ENCODE measurements at places on chromosomes 1 and 21.

DNA sequence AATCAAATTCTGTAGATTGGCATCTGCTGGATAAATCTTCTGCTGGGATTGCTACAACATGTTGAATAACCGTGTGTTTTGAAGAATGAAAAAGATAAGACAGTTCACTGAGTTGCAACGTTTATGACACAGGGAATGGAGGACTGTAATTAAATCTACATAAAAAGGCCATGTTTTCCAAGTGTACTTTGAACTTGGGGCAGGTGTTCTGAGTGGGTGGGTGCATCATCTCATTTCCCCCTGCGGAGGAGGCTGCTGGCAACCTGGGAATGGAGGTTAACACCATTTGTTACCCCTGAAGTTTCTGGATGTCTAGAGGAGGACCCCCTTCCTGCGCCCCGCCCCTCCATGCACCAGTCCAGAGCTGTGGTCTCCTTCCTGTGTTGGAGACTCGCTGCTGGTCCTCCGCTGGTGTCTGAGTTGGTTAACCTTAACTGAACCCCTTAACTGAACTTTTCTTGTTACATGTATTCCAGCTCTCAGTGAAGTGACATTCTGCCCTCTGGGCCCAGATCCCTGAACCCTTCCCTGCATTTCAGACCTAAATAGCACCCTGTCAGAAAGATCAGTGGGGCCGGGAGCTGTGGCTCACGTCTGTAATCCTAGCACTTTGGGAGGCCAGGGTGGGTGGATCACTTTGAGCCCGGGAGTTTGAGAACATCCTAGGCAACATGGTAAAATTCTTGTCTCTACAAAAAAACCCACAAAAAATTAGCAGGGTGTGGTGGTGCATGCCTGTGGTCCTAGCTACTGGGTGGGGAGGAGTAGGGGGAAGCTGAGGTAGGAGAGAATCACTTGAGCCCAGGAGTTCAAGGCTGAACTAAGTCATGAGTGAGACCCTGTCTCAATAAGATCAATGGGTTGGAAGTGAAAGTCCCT, 31.8 kb downstream of the UCK2 start:
- DNase-seq, result no peak

DNA sequence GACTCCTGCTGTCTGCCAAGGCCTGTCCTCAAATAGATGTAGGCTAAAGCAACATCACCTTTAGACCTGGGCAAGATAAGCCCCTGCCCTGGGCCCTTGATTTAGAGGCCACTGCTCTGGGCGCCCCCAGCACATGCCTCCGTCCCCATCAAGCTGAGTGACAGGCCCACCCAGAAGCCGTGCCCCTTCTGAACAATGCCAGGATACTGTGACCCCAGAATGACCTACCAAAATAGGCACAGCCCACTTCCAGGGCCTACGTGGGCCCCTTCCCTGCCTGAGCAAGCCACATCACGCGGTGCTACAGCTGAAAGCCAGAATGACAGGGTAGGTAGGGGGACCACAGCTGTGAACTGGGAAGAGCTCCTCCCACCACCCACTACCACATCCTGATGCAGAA, 24.7 kb upstream of the BECN2 start:
- DNase-seq, result no peak

DNA sequence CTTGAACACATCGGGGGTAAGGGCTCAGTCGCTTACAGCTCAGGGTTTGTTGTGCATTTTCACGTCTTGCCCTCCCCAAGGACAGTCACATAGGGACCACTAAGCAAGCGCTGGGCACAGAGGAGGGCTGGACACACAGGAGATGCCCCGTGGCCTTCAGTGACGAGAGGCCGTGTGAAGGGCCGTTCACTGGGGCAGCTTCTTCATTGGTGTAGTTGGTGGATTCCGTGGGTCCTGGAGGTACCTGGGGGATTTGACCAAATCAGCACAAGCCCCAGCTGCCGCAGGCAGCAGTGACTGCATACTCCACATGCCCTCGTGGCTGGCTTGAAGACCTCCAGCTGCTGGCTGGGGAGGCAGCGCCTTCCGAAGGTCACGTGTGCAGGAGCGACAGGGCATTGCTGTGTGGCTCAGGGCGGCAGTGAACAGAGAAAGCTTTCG, 100.8 kb upstream of the C1orf174 start:
- DNase-seq, result no peak

- no peak for DNase-seq
Observed at GRCh38 chr1:46008585-46008984, 123.8 kb downstream of the PIK3R3 start.

DNA sequence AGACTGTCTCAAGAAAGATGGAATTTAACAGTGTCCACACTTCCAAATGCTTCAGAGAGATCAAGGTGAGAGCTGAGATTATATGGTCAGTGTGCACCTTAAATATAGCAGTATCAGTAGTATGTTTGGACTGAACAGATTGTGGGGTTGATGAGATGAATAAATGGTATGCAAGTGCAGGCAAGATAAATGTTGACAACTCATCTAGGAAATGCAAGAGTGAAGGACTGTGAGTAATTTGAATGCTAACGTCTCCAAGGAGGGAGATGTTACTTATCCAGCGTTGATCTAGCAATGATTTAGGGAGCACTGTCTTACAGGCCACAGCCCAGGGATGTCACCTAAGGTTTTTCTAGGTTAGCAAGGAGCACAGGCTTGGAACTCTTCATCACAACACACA, 170.7 kb upstream of the GALNT2 start:
- no peak for DNase-seq

GRCh38 chr1:14836426-14837140, 238.1 kb downstream of the KAZN start:
- DNase-seq, result no peak

DNA sequence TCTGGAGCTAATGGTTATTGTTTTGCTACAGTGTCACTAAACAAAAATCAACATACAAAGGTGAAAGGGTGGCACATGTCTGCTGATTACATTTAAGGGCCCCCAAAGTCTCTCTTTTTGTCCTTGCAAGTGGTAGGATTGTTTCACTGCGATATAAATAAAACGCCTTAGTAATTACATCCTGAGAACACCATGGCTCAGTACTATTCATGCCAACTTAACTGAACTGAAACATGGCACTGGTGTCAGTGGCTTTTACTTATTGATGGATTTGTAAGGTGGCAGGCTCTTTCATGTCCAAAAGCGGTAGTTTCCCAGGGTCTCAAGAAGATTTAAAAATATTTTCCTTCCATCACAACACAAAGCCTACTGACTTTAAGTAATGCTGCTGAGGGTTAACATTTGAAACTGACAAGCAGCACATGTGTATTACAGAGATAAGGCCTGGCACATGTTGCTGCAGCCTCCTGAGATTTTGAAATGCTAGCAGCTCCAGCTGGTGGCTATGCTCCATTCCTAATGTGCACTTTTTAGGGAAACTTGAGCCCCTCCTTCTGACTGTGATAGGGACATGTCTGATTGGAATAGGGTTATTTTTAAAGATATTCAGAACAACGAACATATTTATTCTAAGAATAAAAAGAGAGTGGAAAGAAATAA, 86.8 kb downstream of the ATP1B1 start:
- DNase-seq, result no peak

DNA sequence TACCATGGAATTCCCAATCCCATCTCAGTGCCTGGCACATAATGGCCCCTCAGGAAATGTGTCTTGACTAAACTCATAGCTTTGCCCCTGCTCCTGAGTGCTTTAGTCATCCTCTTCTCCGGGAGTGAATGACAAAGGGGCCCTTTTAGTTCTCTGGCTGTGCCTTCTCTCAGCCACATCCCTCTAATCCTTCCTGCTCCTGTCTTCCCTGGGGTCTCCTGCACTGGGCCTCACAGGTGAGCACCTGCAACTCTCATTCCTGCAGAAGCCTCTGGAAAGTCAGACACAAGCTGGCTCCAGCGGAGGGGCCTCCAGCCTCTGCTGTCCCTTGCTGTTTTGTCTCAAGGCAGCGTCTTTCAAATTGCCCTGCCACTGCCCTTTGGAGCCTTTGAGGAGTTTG, 14.0 kb upstream of the ETV3L start:
- DNase-seq, result no peak

DNA sequence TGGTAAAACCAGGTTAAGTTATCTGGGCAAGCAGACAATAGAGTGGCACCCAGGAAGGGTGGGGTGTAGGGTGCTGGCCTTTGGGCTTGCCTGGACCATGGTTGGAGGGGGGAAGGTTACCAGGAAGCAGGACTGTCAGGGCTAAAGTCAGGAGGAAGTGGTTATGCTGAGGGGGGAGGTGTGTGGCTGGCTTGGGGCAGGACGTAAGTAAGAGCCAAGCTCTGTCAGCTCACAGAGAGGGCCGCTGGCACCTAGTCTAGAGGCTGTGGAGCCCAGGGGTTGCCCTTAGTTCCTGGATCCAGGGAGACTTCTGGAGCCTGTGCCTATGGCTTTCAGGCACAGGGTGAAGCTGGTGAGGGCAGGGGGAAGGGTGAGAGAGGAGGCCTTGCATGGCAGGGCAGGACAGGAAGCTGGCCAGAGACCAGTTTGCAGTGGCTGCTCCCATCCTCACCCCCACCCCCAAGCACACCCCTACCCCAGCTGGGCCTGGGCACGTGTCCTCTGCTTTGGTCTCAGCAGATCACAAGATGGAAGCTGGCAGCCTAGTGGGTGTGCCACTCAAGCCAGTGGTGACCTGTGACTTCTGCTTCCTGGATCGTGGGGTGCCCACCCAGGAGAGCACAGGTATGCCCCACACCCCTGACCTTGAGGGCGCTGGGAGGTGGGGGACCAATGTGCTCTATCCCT, 20.5 kb upstream of the SMYD3 start:
- DNase-seq, result no peak

- DNase-seq, result no peak
Observed at GRCh38 chr1:174788981-174789380, 210.8 kb upstream of the CACYBP start.

- no peak for DNase-seq
Observed at GRCh38 chr1:33370301-33370700, 49.4 kb upstream of the A3GALT2 start.

DNA sequence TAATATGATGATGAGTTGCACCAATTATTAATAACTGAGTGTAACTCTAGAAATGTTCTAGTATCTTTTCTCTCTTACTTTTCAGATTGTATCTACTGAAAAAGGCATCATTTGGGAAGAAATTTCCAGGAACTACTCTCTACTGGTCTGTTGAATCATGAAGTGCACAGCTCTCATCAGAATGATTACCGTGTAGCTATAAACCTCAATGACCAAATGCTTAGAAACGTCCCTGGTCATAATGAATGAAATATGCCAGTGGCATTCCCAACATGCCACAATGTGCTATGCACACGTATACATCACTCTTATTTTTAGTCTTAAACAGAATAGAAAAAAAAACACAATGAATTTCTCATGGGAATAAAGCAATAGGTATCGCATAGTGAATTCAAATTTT, 534.3 kb upstream of the OLFM3 start:
- DNase-seq, result no peak

DNA sequence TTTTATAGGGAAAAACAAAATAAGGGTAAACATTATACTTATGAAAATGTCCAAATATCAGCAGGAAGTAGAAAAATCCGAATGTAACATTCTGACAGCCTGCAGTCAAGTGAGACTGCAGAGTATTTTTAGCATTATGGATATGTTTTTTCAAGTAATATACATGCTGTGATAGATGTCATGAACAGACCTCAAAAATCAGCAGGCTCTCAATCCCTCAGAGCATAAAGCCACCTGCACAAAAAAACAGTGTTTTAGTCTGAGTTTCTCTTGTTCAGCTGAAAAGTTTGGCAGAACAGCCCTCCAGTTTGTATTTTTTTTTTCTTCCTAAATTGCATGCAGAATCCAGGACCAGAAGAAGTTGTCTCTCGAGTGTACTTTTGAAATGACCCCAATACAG, 219.1 kb upstream of the FMN2 start:
- no peak for DNase-seq

- no peak for DNase-seq
Observed at GRCh38 chr1:31101147-31101502, 35.6 kb upstream of the PUM1 start.

GRCh38 chr21:45053561-45054226, 20.7 kb upstream of the ADARB1 start:
- no peak for DNase-seq

DNA sequence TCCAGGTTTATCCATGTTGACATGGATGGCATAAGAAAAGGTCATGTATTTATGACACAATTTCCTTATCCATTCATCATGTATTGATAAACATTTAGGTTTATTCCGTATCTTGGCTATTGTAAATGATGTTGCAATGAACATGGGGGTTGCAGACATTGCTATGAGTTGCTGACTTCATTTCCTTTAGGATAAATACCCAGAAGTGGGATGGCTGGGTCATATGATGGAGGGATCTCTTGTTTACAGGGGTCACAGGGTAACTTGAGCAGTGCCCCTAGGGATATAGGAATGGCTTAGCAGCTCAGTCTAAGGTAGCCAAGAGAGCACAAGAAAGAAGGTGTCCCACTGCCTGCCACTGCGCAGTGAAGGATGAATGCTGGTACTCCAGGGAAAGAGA, 229.6 kb upstream of the COA6 start:
- DNase-seq, result no peak

- DNase-seq, result no peak
Observed at GRCh38 chr1:199932462-199932861, 95.0 kb upstream of the NR5A2 start.

DNA sequence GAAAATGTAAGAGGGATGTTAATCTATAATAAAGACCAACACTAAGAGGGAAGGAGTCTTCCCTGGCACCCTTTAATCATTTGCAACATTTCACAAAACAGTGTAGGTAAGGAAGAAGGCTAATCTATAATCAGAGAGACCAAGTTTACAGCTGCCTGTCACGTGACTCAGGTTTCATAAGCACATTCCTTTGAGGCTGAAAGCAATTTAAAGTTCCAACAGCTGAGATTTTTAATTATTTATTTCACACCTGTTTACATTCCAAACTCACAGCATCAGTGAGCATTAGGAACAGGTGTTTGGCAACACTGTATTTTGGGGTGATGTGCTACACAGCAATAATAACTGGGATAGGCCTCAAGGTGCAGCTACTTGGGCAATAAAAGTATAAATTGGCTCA, 75.7 kb upstream of the PGBD5 start:
- DNase-seq, result no peak

DNA sequence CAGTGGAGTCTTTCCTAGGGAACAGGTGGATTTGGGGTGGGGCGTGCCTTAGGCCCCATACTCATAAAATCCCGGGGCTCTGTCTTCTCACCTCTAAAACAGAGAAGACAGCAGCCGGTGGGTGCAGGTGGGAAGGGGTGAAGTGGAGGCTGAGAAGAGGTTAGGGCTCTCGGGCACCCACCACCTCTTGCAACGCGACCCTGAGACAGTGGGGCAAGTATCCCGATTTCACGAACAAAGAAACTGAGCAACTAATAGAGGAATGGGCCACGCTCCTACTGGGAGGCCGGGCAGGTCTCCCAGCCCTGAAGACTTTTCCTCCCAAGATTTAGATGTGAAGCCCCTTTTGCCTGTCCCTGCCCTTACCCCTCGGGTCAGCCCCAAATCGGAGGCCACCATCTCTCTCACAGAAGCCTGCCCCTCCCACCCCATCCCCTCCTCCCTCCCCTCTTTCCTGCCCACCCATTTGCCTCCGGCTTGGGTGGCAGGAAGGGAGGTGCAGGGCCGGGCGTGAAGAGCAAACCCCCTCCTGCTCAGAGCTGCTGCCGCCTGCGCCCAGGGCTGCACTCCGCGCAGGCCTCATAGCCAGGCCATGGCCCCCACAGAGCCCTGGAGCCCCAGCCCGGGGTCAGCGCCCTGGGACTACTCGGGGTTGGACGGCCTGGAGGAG, at the start of gene GPR25:
Gene GPR25 (plus strand): TSS at position 536 of the 670 bp plus-strand sequence. CDS start 57 bp downstream, at position 593.
- peak; percentile 32 for DNase-seq

GRCh38 chr1:36609241-36610027, 126.7 kb upstream of the CSF3R start:
- DNase-seq, result peak; percentile 12

GRCh38 chr1:208234721-208235120, 9.5 kb downstream of the PLXNA2 start:
- DNase-seq, result no peak
